Sciatic nerve (tissue), 2 donors: ENCODE measurements at places on chromosomes 13 and 19.

DNA sequence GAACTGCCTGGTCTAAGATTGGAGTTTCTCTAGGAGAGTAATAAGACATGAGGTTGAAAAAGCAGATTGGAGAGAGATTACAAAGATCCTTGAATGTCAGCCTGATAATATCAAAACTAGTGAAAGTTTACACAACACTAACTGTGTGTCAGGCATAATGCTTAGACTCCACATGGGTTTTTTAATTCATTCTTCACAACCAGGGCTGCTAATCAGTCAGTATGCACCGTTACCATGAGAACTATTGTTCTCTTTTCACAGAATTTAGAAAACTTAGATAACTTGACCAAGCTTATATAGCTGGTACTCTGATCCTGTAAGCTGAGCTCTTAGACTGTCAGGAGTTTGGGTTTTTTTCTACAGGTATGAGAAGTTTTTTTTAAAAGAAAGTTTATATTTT, 46.6 kb upstream of the TSC22D1 start:
- no peak for DNase-seq

DNA sequence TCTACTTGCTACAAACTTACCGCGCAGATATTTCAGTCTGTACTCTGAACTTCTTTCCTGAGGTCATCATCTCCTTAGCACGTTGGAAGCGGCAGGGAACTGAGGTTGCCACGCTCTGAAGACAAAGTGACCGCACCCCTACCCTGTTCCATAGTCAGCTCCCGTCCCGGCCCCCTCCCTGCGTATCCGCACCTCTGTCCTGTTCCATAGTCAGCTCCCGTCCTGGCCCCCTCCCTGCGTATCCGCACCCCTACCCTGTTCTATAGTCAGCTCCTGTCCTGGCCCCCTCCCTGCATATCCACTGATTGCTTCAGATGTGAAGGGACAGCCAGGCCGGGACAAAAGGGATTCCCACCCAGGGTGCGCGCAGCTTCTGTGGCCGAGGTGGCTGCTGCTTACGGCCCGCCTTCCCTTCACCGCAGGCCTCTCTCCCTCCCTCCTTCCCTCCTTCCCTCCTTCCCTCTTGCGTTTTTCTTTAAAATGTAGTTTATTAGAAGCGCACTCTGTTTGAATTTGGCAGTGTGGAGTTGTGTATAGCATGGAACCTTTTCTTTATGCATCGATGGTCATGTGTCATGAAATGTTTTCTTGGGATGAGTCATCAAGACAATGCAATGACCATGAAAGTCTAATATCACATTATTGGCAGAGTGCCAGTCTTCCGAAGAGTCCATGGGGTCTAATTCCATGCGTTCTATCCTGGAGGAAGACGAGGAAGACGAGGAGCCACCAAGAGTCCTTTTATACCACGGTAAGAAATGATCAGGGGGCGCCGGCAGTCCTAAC, 21.9 kb upstream of the NDUFS7 start:
- DNase-seq = no peak

GRCh38 chr13:23460309-23460708, 26.8 kb upstream of the SACS start:
- no peak for DNase-seq

DNA sequence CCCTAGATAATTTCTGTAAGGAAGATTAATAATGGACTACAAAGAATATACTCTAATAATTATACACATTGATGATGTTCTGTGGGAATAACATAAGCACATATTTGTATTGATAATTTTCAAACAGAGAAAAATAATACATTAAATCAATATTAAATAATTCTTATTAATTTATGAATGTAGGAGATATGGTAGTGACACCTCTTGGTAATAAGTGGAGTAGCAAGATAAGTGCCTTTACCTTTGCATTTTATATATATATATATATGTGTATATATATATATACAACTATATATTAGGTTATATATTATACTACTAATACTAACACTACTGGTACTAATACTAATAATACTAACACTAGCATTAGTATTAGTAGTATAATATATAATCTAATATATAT, 905.8 kb downstream of the SLITRK1 start:
- no peak for DNase-seq

GRCh38 chr13:75481176-75482069, 546 bp downstream of the TBC1D4 start:
- DNase-seq = peak; percentile 66

DNA sequence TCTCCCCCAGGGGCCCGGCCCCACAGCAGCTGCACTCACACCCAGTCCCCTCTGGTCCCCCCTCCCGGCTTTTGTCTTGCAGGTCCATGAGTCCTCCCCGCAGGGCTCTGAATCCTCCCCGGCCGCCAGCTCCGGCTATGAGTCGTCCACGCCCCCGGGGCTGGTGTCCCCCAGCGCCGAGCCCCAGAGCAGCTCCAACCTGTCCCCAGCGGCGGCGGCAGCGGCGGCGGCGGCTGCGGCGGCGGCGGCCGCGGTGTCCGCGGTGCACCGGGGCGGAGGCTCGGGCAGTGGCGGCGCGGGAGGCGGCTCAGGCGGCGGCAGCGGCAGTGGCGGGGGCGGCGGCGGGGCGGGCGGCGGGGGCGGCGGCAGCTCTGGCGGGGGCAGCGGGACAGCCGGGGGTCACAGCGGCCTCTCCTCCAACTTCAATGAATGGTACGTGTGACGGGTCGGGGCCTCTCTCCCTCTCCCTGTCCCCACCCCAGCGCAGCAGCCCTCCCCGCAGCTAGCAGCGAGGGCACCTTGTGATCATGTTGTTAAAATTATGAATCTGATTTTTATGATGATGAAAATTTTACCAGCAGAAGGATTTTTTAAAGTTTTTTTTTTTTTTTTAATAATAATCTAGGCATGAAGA, 3.8 kb downstream of the ZIC2 start:
- no peak for DNase-seq

- DNase-seq = no peak
Measured at GRCh38 chr19:11722414-11722813, 16.3 kb downstream of the ZNF823 start.

DNA sequence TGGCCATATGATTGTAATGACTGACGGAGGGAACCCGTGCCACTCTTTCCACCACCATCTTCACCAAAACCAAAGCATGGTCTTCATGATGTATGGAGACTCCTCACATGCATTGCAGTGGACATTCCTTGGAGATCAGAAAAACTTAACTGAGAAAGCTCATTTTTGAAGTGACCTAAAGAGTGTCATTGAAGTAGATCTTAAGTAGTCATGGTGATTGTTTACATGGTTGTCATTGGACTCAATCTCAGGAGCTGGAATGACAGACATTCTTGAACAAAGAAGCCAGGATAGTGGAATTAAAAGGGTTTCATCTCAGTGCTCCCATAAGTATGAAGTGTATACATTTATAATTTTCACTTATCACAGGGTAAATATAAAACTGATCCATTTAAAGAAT, 236.7 kb upstream of the IPO5 start:
- no peak for DNase-seq

DNA sequence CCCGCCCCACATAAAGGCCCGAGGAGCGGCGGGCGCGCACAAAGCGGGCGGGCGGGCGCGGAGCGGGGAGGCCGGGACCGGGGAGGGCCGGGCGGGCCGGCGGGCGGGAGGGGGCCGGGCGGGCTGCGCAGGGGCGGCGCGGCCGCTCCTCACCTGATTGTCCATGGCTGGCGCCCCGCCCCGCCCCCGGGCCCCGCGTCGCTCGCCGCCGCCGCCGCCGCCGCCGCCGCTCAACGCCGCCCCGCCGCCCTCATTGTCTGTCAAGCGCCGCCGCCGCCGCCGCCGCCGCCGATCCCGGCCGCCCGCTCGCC, 200 bp downstream of the MLLT1 start:
- no peak for DNase-seq

GRCh38 chr19:53992815-53993214, 1.4 kb downstream of the CACNG6 start:
- no peak for DNase-seq

DNA sequence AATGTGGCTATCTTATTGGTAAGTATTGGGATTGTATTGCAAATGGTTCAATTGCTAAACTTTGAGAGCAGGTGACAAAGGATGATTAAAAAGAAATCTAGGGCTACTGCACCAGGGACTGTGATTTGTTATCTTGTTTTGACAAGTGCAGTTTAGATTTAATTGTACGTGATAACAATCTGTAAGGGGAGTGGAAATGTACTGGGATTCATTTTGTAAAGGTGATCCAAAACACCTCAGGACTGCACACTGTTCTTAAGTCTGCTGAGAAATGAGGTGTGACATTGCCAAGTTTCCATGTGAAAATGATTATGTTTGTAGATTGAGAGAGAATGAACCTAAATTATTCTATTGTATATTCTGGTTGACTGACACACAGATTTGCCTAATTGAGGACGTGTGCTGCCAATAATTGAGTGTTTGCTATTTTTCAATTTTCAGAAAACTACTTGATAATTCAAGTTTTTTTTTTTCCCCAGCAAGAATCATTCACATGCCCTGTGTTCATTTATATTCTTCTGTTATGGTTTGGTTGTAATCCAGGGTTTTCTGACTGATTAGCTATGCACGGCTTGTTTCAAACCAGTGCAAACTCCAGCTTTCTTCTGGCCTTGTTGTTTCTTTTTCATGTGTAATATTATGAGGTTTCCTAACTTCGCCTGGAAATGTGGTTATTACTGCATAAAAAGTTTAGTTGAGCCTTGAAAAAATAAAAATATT, 308.0 kb downstream of the OLFM4 start:
- DNase-seq = no peak

GRCh38 chr19:33661336-33661735, 39.6 kb downstream of the CHST8 start:
- no peak for DNase-seq

DNA sequence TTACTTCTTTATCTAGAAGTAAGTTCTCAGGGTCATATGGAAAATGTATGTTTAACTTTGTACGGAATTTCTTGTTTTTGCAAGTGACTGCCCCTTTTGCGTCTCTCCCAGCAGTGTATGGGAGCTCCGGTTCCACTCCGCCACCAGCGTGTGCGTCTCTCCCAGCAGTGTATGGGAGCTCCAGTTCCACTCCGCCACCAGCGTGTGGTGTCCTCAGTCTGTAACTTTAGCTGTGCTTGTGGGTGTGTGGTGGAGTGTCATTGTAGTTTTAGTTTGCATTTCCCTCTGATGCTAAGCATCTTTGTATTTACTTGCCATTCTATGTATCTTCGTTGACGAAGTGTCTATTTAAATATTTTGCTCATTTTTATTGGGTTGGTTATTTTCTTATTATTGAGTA, 2.4 kb downstream of the CUL4A start:
- no peak for DNase-seq

DNA sequence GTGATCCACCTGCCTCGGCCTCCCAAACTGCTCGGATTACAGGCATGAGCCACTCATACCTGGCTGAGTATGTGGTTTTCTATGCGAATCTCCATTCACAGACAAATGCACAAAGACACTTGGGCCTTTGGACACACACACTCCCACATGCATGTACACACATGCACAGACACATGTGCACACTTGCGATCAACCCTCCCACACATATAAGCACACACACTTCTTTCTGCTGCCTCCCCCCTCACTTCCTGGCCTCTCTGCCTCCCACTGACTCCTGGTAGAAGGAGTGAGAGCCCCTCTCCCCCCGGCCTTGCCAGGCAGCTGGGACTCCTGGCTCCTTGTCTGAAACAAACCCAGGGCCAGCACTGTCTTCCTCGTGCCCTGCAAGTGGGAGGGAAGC, 29.3 kb upstream of the PLEKHF1 start:
- no peak for DNase-seq

- no peak for DNase-seq
Measured at GRCh38 chr13:99955747-99956472, 15.7 kb downstream of the ZIC5 start.

DNA sequence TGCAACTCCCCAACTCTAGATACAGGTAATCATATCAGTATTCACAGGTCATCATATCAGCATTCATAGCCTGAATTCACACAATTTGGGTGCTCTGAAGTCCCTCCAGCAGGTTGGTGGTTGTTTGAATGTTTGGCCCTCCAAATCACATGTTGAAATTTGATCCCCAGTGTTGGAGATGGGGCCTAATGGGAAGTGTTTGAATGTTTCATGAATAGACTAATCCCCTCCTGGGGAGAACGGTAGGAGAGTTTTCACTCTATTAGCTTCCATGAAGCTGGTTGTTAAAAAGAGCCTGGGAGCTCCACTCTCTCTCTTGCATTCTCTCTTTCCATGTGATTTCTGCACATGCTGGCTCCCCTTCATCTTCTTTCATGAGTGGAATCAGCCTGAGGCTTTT, 288.6 kb upstream of the PCDH9 start:
- no peak for DNase-seq

DNA sequence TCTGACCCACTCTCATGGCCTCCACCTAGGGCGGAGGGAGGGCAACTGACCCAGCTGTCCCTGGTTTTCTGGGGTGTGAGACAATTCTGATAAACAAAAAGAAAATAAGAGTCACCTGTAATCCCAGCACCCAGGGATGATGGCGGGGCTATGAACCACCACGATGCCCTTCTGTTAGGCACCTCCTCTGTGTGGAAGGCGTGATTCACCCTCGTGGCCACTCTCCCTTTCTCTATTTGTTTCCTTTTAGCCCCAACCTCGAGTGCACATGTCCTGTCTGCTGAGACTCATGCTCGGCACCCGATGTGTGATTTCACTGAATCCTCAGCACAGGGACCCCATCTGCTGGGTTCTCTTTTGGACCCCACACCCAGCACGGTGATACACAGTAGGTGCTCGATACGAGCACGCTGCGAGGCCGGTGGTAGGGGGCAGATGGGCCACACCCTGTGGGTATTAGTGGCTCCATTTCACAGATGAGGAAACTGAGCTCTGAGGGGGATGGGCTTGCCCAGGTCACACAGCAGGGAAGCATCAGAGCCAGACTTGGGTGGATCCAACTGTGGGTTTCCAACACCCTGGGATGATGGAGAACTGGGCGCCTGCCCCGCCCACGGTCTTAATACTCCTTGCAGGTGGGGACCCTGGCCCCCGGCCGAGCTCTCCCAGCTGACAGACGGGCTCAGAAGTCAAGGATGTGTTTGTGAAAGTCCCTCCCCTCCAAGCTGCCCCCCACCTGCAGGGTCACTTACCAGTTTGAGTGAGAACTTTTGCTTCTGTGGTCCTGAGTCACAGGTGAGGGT, 24.9 kb downstream of the VRK3 start:
- DNase-seq = no peak

GRCh38 chr13:80180740-80181355, 160.1 kb downstream of the SPRY2 start:
- no peak for DNase-seq

DNA sequence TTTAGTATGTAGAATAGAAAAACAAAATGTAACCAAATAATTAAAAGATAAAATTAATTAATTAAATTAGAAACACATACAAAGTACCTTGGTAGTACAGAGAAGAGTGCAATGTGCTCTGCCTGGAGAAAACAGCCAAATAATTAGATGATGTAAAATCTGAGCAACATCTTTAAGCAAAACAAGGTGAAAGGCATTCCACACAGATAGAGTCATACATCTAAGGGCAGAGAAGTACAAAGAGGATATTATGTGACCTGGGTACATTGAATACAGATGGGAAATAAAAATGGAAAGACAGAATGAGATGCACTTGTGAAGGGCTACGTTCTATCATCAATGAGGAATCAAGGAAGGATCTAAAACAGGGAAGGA, 25.2 kb upstream of the FNDC3A start:
- no peak for DNase-seq

DNA sequence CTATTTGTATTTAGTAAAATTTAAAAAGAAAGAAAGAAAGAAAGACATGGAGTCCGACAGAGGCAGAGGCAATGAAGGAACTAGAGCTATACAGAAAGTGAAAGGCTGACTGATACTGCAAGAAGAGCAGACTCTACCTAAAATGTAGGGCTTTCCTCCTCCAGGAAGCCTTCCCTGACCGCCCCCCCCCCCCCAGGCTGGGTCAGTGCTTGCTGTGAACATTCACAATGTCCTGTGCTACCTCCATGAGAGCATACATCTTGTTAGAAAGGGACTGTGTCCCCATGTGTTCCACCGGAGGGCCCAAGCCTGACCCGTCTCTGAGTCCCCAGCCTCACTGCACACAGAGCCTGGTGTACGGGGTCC, 5.7 kb upstream of the CA11 start:
- no peak for DNase-seq
